Activated naive CD4-positive, alpha-beta T cell treated with anti-CD3 and anti-CD28 coated beads, Interleukin-2, amount 10 ng/mL, durations not matched to agents 7 days and 5 days (primary cell): ENCODE measurements at places on chromosomes 16 and 17.

DNA sequence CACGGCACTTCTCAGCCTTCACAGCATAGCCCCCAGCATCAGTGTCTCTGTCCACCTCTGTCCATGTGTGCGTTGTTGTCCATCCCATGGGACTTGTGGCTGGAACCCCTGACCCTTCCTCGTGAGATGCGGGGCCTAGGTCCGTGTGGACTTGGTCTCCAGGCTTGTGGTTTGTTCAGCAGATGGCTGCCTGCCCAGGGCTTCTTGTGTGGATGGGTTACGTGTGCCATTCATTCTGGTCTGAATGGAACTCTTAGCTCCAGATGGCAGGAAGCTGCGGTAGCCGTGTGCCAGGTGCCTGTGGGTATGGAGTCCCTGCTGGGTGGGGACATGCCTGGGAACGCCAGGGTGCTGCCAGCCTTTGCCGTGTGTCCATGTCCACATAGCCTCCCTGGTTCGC is 31.7 kb upstream of the NUDT16L1 start:
- no peak for DNase-seq

DNA sequence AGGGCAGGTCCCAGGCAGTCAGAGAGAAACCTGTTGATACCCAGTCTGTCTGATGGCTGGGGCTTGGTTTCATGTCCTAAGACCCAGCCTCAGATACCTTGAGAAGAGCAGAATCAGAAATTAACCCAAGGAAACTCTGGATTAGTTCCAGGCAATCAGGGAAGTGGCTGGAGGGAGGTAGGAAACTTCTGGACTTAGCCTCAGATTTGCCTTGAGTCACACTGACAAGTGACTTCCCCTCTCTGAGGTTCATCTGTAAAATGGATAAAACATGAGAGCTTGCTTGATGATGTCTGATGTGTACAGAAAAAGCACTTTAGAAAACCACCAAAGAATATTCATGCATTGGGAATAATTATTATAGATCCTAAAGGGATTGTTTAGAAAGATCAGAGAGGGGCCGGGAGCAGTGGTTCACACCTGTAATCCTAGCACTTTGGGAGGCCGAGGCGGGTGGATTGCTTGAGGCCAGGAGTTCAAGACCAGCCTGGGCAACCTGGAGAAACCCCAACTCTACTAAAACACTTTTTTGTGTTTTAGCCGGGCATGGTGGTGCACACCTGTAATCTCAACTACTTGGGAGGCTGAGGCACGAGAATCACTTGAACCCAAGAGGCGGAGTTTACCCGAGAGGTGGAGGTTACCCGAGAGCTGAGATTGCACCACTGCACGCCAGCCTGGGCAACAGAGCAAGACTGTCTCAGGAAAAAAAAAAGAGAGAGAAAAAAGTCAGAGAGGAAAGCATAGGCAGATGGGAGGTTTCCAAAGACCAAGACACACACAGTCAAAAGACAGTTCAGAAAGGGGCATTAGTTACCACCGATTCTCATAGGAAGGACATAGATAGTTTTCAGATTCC is 3.8 kb downstream of the CIITA start:
- DNase-seq, result no peak

DNA sequence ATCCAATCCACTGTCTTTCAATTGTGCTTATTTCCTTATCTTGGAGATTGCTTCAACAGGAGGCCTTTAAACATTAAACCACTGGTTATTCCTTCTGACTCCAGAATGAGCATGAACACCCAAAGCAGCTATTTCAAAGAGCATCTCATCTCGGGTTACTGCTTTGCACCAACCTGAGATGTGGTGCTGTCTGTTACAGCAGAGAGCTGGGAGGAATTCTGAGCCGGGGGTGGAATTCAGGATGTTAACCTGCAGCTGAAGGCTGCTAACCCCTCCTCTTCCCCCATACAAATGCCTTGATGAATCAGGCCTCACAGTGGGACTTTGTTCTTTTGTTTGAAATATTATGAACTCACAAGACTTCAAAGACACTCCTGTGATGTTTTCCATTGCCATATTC is 113.1 kb downstream of the SHISA9 start:
- no peak for DNase-seq

GRCh38 chr17:44971776-44972483 is 3.8 kb upstream of the C1QL1 start:
- DNase-seq, result no peak

GRCh38 chr17:40936437-40936971 is 942 bp downstream of the KRT23 start:
- no peak for DNase-seq
